NCI-H2227 treated with DMSO at 0.1 percent for 48 hours (cell line): ENCODE measurements at places on chromosomes 5 and 9.
A peak's percentile ranks its signal among the peaks of the same experiment; 100 is the strongest.

DNA sequence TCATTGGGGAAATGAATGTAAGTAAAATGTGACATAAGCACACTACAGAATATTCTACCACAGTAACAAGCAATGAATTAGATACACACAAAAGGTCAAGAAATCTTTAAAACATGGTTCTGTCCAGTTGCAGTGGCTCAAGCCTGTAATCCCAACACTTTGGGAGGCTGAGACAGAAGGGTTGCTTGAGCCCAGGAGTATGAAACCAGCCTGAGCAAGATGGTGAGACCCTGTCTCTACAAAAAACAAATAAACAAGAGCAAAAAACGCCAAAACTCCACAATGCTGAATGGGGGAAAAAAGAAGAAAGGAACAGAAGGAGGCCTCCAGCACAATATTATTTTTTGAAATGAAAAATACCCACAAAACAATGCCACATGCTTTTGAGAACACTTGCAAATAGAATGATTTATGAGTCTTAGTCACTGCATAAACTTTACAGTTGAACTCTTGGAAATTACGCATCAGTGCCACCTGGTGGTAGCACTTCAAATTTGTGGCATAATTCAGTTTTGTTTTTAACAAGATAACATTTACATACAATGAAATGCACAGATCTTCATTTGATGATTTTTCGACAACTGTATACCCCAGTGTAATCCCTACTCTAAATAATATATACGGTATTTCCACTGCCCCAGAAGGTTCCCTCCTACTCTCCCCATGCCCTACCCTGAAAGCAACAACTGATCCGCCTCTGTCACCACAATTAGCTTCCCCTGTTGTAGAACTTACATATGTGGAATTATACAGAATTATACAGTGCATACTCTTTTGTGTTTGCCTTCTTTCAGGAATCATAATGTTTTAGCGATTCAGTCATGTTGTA lies 14.4 kb upstream of the SPINK4 start:
- peak; percentile 1 for DNase-seq

GRCh38 chr5:149930043-149930748 lies 14.4 kb downstream of the PDE6A start:
- no peak for DNase-seq

DNA sequence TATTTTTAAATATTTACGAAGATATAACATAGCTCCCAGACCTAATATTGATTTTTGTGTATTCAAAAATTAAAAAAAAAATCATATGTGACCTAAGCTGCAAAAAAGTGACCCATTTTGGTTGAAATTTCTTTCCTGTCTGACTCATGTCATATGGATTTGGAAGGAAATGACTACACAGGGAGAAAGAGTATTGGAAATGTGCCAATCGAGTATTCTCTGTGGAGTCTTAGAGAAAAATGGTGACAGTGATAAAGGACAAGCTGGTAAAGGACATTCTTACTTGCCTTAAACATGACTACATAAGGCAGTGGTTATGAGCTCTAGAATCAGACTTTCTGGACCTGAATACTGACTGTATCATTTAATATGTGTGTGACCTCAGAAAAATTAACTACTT lies 262.9 kb upstream of the PTPRD start:
- no peak for DNase-seq

- DNase-seq, result no peak
Observed at GRCh38 chr5:152246401-152246800, 158.7 kb downstream of the NMUR2 start.
